Stimulated activated CD4-positive, alpha-beta T cell treated with anti-CD3 and anti-CD28 coated beads, Interleukin-4, amount 100 ng/mL, for 4 hours (primary cell): ENCODE measurements at places on chromosomes 1 and 21.

DNA sequence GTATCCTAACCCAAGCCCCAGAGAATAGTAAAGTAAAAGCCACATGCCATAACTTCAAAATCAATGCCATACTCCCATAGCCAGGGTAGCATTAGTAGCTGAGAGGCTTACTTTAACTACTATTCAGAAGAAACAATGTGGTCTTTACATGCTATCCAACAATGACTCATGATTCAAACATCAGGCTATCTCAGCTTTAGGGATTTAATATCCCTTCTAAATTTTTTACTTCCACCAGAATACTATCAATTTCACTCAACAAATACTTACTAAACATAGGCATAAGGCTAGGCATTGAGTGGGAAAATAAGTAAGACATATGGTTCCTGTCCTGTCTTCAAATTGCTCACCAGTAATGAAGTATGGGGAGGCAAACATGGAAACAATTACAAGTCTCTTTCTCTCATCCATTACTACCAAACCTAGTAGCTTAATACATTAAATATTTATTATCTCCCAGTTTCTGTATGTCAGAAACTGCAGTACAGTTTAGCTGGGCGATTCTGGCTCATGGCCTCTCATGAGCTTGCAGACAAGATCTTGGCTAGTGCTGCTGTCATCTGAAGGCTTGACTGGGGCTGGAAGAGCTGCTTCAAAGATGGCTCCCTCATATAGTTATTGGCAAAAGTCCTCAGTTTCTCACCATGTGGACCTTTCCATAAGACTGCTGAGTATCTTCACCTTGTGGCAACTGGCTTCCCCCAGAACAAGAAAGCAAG is 30.7 kb downstream of the EVI5 start:
- no peak for DNase-seq

GRCh38 chr1:222634180-222635013 is 16.5 kb downstream of the MIA3 start:
- DNase-seq, result peak; percentile 25

DNA sequence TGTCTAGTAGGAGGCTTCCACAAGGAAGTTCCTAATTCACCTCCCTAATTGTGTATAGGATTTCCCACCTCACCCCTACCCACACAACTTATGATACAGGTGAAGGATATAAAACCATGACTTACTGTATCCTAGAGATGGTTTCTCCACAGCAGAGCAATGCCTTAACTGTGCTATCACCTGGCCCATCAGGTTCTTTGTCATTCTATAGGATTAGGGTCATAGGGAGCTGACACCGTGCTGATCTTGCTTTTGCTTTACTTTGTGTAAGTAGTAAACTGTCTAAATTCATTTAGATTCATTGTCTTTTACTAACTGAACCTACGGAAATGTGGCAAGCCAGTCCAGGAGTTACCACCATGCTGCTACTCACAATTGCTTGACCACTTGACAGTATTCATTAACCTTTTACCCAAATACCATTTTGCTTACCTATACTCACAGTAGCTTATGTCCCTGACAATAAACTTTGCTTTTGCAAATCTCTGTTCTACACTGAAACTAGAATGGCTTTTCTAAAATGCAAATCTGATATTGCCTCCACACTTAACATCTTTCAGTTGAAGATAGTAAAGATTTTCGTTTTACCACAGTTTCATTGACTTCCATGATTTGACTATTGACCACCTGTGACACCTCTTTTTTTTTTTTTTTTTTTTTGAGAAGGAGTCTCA is 147.6 kb downstream of the IFI44 start:
- no peak for DNase-seq

GRCh38 chr1:155012776-155013602 is 10.4 kb downstream of the ZBTB7B start:
- no peak for DNase-seq

- DNase-seq, result no peak
Observed at GRCh38 chr1:162485236-162485635, 12.4 kb upstream of the UHMK1 start.

DNA sequence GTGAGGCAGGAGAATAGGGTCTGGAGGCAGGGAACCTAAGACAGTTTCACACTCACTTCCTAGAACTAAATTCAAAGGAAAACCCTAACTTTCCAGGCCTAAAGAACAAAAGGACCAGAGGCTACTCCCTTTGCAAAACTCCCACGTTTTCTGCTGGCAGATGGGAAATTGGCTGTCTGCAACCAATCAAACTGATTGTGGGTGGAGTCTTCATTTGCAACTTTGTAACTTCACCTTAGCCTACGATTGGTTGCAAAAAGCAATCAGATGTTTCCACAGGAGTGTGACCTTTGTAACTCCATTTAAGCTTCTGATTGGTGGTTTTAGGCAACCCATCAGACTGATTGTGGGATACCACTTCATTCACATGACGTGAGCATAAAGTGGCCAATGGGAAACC is 19.7 kb upstream of the GNG4 start:
- no peak for DNase-seq

- DNase-seq, result no peak
Observed at GRCh38 chr1:64663668-64664067, 81.2 kb upstream of the RAVER2 start.

DNA sequence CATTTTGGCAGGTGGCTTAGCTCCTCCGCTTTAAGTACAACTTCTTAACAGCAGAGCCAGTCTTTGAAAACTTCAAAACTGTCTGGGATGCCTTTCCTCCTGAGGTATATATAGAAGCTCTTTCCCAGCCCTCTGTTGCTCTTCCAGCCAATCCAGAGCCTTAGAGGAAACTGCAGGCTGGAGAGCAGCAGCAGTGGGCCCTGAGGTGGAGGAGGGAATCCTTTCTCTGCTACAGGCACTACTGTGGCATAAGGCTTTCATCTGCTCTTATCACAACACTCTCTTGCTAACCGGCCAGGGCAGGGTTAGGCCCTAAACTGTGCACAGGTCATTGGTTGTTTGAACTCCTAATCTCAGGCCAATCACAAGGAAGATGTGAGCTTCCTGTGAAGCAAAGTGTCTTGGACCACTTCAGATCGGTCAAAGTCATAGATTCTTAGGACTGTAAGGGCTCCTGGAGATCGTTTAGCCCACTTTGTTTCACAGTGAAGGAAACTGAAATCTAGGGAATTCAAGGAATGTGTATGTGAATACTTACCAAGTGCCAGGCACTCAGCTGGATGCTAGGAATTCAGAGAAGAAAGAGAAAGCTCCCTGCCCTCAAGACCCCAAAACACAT is at the start of gene RGS5:
Gene RGS5 (minus strand): TSS at position 84 of the 619 bp plus-strand sequence. CDS start 81 bp downstream, at position 3.
- DNase-seq, result no peak

GRCh38 chr21:28325618-28326017 is 667.1 kb downstream of the LTN1 start:
- no peak for DNase-seq

DNA sequence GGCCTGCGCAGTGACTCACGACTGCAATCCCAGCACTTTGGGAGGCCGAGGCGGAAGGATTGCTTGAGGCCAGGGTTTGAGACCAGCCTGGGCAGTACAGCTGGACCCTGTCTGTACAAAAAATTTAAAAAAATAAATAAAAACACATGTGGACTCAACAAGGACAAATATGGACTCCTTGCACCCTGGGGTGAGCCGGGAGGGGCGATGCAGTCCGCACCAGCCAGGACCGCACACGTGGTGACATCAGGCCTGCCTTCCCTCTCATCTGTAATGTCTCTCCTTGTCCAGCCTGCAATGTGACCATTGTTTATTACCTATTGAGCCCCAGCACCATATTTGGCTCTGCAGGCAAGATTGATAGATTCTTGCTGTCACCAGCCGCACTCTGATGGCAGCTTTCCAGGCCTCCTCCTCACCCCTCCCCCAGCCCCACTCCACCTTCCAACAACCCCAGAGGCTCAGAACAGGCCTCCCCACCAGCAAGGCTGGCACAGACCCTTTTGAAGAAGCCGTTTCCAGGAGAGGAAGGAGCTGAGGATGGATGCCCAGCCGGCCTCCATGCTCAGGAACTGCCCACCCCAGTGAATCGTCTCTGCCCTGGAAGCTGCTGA is 55.2 kb downstream of the IRF2BP2 start:
- no peak for DNase-seq

DNA sequence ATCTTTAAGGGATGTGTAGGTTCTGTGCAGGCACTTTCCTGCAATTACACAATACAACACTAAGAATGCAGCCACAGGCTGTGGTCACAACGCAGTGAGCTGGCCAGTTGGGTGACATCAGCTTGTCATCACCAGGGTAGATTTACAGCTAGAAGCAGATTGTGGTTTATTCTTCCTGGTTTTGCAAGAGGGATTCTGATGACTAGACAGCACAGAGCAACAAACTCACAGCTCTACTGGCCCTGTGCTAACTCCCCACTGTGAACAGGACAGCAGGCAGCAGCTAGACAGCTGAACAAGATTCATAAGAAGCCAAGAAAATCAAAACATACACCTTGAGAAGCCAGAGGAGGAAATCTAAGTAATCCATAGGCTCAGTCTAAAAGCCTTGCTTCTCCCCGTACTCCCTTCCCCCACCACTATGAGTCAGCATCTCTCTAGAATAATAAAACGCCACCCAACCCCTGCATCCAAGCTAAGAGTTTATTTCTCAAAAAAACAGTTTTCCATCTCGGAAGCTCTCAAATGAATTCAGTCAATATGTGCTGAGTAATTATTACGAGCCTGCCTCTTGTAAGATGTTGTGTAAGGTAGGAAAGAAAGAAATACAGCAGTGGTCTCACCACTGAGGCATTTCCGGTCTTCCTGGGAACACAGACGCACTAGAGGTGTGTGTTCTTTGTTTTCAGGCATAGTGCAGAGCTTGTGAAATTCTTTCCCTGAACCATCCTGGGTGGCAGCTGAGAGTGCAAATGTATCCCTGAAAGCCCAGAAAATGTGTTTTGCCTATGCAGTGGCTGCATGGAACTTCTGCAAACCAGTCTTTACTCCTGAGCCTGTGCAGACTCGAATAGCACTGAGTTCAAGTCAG is 162.8 kb downstream of the NTPCR start:
- DNase-seq, result no peak

- DNase-seq, result no peak
Observed at GRCh38 chr21:25887646-25888306, 153.0 kb downstream of the GABPA start.

DNA sequence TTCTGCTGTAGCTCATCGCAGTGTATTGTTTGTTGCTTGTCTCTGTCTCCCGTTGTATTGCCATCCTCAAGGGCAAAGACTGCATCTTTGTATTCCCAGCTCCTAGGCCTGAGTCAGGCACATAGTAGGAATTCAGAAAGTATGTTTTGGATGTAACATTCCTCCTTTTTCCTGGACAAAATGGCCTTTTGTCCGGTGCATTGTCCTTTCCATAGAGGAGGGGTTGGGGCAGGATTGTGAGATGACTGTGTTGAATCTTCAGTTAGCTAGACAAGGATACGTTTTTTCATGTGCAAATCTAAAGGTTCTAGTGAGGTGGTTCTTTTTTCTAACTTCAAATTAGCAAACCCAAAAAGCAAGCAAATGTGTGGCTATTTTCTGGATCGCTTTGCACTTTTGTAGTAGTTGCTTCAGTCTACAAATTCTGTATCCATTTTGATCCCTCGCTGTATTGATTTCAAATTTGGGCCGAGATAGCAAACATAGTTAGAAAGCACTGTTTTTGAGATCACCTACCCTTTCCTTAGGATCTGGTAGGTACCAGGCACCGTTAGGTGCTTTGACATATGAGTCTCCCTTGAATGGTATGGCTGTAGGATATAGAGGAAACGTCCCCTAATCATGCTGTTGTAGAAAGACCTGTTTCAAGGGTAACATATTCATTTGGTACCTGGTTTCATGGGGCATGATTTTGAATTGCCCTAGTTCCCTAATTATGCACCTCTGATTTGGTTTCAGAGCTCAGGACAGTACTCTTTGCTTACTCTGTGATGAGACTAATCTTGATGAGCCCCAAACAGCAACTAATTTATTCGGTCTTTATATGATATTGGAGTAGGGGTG is 1.2 kb downstream of the PPP1R8 start:
- DNase-seq, result no peak

- DNase-seq, result peak; percentile 57
Observed at GRCh38 chr1:12047120-12047876, 15.8 kb upstream of the TNFRSF8 start.

DNA sequence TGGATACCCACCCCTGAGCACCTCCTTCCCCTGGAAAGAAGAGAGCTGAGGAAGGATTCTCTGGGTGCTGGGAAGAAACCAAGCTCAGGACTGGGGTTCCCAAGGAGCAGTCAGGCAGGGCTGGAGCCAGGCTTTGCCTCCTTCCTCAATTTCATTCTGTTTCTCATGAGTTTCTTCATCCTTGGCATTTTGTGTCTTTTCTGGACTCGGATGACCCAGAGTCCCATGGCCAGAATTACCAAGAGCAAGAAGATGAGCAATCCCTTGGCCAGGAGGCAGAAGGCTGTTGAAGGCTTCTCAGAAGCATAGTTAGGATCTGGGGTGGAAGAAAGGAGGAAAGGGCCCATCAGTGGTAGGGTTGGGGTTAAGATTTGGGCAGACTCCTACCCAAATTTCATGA is 2.5 kb downstream of the SLAMF9 start:
- DNase-seq, result no peak

GRCh38 chr1:195076682-195077081 is 1531.6 kb downstream of the KCNT2 start:
- no peak for DNase-seq

- no peak for DNase-seq
Observed at GRCh38 chr1:203771901-203772301, 6.9 kb downstream of the LAX1 start.

DNA sequence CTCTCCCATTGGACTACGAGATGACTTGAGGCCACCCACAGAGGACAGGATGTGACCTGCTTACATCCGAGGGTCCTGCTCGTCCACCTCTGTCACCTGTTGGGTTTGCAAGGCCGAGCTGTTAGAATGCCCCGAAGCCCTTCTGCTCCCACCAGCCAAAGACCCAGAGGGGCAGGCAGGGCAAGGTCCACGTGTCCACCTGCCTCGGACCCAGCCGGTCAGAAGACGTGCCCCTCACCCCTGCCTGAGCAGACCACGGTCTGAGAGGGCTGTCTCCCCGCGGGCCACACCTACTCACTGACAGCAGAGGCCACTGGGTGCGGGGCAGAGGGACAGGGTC is 30.3 kb upstream of the TRAPPC10 start:
- DNase-seq, result no peak

DNA sequence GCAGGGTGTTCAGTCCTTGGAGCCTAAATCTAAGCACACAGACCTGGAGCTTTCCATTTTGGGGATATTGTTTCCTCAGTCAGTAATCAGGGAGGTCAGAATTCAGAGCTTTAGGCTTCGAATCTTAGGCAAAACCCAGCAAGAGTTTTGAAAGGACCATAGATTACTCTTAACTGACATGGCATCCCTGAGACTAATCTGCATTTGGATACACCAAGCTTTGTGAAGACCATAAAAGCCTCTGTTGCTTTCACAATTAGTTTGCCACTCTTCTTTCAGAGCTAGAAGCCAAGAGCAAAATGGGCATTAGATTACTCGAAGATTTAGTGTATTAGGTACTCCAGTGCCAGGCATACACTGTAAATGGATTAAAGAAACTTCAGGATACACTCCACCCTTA is 131.8 kb upstream of the GREM2 start:
- no peak for DNase-seq

DNA sequence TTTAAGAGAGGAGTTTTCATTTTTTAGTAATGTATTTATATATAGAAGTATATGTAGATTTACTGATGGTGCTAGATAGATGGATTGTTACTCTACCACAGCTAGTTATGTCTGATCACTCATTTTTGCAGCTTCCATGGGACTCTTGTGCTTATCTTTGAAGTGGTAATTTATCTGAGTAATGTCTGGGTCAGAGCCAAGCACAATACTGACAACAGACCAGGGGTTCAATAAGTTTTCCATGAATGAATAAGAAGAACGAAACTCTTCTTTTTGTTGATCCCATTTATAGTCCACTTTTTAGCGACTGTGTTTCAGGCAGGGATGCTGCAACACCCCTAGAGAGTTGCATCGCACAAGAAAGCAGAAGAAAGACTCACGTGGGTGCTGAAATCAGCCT is 935.2 kb downstream of the PLA2G4A start:
- DNase-seq, result no peak

- no peak for DNase-seq
Observed at GRCh38 chr1:208198236-208198635, 45.9 kb downstream of the PLXNA2 start.
